ENCODE measurements at places on chromosomes 6 and 20.

- DNase-seq = no peak
These were observed 66.3 kb downstream of the SMOC2 start for GRCh38 chr6:168507297-168507696.

- DNase-seq = no peak
These were observed 3.1 kb downstream of the MYL9 start for GRCh38 chr20:36544134-36545018.

DNA sequence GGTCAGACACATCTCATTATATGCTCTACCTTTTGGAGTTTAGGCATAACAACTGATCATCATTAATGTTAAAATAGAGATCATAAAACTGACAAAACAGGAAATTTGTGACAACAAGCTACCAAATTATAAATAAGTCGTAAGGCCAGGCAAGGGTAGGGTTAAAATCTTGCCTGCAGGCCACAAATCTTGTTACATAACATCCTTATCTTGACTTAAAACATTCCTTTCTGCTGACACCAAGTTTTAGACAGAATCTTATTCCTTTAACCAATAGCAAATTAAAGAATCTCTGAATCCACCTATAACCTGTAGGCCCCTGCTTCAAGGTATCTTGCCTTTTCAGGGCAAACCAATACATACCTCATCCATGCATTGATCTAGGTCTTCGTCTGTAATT lies 32.5 kb upstream of the NKAIN2 start:
- DNase-seq = no peak

- DNase-seq = no peak
These were observed 5.1 kb upstream of the IYD start for GRCh38 chr6:150363733-150364132.

GRCh38 chr6:35034411-35035191 lies 106.5 kb downstream of the TCP11 start:
- no peak for DNase-seq

DNA sequence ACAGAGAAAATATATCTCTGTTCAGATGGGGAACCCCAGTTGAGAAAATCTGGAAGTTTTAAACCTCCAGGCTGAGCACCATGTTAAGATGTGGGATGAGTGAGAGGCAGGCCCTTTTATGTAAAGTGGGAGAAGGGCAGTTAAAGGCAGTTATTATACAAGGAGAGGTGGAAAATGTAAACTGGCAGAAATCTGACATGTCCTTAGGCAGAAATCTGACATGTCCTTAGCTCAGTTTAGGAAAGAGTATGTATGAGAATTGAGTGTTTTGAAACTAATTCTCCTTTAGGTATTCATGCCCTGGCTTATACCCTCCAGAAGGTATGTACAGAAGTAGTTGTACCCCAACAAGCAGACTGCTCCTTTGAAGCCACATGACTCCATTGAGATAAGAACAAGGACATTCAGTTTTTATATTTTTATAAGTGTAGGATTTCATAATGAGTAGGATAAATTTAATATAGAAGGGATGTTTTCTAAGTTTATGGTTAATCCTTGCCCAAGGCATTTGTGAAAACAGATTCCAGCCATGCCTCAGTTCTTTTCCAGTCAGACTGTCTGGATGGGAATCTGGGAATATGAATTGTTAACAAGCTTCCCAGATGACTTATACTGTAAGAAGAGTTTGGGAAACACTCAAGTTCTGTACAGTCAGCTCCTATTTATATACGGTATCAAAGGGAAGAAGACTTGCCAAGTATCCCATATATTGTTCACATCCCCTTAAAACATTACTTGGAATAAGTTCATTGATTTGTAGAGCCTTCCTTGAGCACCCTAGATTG lies 87.7 kb downstream of the SCAND1 start:
- no peak for DNase-seq

- DNase-seq = no peak
These were observed 611.3 kb upstream of the GJE1 start for GRCh38 chr6:141521440-141521839.

DNA sequence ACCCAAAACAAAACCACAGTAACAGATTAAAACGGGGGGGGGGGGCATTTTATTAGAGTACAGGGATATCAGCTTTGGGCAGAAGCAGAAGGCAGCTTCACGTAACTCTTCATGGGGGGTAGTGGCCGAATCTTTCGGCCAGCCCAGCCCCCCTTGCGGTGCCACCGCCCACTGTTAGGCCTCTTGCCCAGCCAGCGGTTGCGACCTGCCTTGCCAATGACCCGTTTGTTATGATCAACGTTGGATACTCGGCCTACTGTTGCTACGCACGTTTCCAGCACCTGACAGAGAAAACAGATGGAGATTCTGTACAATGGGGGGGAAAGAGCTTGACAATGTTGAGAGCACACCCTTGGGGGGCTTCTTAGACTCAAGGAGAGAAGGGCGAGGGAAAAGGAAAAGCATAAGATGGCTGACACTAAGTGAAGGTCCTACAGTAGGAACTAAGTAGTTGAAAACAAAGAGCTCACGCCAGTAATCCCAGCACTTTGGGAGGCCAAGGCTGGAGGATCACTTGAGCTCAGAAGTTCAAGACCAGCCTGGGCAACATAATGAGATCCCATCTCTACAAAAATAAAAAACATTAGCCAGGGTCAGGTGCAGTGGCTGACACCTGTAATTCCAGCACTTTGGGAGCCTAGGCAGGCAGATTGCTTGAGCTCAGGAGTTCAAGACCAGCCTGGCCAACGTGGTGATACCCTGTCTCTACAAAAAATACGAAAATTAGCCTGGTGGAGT lies 724 bp upstream of the CUL7 start:
- no peak for DNase-seq

GRCh38 chr6:143457563-143458359 lies 7.2 kb downstream of the PEX3 start:
- DNase-seq = no peak

- DNase-seq = no peak
These were observed 18.5 kb upstream of the ISM1 start for GRCh38 chr20:13202565-13202964.

GRCh38 chr6:158043586-158044524 lies 62.2 kb downstream of the SYNJ2 start:
- DNase-seq = no peak

- DNase-seq = no peak
These were observed 553.5 kb downstream of the PKHD1 start for GRCh38 chr6:51533962-51534361.

GRCh38 chr6:159390381-159390780 lies 221.2 kb downstream of the FNDC1 start:
- no peak for DNase-seq

- no peak for DNase-seq
These were observed 114.3 kb upstream of the SLC2A12 start for GRCh38 chr6:134166511-134167261.

DNA sequence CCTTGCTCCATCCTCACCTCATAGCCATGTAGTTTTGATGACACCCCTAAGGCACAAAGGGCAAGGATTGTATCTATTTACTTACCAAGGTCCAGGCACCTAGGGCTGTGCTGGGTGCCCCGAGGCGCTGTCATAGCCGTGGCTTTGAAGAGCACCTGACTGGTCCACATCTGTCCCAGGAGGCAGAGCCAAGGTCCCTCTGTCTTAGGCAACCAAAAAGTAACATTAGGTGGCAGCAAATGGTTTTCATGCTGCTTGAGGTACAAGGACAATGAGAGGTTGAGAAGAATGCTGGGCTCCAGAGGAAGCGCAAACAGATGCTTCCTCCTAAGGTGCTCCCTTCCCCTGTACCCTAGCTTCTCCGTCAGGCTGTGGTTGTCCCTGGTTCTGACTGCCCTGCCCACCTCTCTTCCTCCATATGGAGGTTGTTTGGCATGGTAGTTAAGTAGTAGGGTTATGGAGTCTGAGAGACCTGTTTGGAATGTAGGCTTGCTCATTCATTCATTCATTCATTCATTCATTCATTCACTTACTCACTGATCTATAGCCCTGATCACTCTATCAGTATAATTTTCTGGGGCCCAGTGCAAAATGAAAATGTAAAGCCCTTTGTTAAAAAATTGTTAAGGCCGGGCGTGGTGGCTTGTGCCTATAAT lies 3.0 kb upstream of the UQCC2 start:
- no peak for DNase-seq

GRCh38 chr6:42306439-42307140 lies 88.9 kb upstream of the MRPS10 start:
- DNase-seq = no peak

- no peak for DNase-seq
These were observed 7.0 kb downstream of the UBD start for GRCh38 chr6:29552512-29553051.

- no peak for DNase-seq
These were observed 75.3 kb downstream of the SLC23A2 start for GRCh38 chr20:4925842-4926530.

GRCh38 chr6:95802978-95803377 lies 212.8 kb upstream of the FUT9 start:
- no peak for DNase-seq

GRCh38 chr6:130517444-130517931 lies 151.7 kb downstream of the TMEM200A start:
- DNase-seq = no peak

DNA sequence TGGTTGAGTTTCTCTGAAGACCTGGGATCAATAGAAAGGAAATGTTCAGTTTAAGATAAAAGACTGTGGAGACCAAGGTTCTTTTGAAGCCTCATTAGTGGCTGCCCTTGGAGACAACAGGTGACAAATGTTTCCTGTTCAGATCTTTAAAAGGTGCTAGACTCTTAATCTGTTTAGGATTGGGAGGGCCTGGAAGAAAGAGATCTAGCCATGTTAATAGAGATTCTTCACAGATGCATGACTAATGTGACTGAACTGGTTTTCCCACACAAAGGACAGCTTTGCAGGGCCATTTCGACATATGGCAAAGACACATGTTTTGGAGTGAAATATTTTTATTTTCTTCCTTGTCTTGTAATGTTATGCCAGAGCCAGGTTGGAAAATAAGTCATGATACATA lies 82.2 kb downstream of the WDR27 start:
- no peak for DNase-seq

DNA sequence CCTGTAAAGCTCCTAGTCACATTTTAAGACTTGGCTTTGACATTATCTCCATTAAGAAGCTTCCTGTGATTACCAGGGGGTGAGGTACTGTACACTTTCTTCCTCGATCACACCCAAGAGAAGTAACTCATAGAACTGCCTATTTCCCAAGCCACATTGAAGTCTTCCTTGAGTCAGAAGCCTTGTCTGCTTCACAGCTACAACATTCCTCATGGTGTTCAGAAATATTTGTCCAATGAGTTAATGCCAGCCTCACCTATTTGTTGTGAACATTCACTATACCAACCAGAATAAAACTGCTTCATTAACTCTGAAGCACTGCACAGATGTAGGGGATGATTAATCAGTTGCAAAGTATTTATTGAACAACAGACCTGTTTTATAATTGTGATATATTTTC lies 622.3 kb downstream of the PTPRT start:
- DNase-seq = no peak

GRCh38 chr6:72916906-72917305 lies 295.0 kb downstream of the KCNQ5 start:
- no peak for DNase-seq

DNA sequence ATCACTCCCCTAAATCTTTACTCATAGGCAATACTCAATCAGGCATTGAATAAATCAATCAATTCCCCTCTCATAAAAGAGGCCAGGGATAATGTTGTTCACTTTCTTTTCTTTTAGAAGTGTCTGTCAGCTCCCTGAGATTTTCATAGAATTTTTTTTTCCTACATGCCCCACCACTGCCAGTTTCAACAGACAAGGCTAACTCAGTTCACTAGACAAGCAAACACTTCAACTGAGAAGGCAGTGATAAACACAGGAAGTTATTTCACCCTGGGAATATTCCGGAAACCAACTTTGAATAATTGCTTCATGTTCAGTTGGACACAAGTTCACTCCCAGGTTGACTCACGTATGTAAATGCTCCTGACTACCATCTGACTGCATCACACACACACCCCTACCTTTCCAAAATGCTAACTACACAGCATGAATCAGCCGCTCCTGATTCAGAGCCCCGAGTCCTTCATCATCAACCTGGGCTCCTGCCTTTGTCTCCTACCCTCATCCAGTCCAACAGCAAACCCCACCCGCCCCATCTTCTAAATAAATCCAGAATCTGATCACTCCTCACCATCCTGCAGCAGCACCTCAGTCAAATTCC lies 143.9 kb downstream of the BCAS1 start:
- DNase-seq = no peak

GRCh38 chr6:142242269-142242668 lies 59.5 kb upstream of the ADGRG6 start:
- DNase-seq = no peak

DNA sequence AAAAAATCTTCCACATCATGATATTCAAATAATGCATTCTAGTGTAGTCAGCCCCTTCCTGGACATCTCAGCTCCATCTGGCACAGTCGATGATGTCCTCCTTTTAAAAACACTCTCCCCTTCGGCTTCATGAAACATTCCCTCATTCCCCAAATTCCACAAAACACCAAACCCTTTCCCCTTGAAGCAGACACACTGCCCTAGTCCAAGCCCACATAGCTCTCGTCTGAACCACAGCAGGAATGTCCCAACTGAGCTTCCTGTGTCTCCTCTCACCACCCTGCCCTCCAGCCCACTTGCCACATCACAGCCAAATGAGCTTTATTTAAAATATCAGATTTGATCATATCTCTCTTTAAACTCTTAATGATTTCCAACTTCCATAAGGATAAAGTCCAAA lies 106.4 kb upstream of the CARMIL1 start:
- no peak for DNase-seq

DNA sequence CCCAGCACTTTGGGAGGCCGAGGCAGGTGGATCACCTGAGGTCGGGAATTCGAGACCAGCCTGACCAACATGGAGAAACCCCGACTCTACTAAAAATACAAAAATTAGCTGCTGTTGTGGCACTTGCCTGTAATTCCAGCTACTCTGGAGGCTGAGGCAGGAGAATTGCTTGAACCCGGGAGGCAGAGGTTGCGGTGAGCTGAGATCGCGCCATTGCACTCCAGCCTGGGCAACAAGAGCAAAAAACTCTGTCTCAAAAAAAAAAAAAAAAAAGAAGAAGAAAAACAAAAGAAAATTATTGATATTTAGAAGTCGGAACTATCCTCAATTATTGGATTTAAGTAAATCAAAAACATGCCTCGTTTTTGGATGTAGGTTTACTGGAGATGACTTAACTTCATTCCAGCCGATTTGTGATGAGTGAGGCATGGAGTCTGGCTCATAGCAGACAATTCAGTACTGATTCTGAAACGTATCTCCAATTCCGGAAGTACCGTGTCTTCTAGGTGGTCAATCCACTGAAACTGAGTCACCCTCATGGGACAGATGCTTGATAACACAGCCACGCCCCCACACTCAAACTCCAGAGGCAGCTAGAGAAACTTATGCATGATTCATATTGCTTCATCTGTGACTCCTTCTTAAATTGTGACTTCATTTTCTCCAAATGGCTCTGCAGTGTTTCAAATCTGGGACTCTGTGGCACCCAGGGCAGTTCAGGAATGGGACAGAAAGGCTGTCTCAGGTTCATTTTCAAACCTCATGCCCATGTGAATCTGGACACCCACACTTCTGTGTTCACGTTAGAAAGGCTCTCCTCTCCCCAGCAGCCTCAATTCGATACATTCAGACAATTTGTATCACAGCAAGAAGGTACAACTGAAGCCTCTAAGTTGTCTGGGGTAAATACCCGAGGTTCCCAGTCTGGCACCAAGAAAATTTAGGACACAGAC lies 110.4 kb upstream of the ARMC2 start:
- no peak for DNase-seq

- DNase-seq = no peak
These were observed 1.6 kb upstream of the ARMC2 start for GRCh38 chr6:108846628-108847027.

All from activated CD4-positive, alpha-beta T cell treated with anti-CD3 and anti-CD28 coated beads, Interleukin-2, amount 50 U/mL, for 24 hours (primary cell).